ENCODE measurements at places on chromosomes 12 and 14.

GRCh38 chr14:81400852-81401251 lies 728 bp upstream of the STON2 start:
- no peak for DNase-seq

DNA sequence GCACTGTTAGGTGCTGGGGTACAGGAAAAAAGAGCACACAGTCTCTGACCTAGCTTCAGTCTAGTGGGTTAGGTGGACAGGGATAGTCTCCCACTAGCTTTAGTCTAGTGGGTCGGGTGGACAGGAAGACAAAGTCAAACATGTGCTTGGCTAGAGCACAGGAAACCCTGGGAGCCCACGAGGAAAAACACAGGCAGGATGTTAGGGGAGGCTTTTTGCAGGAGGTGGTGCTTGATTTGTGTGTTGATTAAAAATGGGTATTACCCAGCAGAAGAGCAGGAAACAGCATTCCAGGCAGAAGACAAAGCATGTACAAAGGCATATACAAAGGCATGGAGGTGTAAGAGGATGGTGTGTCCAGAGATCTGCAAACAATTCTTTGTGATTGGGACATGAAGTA lies 23.3 kb downstream of the SLC38A2 start:
- no peak for DNase-seq

- DNase-seq: no peak
Measured at GRCh38 chr14:99037777-99038430, 234.1 kb downstream of the BCL11B start.

- no peak for DNase-seq
Measured at GRCh38 chr12:8037046-8037663, 4.6 kb downstream of the FOXJ2 start.

DNA sequence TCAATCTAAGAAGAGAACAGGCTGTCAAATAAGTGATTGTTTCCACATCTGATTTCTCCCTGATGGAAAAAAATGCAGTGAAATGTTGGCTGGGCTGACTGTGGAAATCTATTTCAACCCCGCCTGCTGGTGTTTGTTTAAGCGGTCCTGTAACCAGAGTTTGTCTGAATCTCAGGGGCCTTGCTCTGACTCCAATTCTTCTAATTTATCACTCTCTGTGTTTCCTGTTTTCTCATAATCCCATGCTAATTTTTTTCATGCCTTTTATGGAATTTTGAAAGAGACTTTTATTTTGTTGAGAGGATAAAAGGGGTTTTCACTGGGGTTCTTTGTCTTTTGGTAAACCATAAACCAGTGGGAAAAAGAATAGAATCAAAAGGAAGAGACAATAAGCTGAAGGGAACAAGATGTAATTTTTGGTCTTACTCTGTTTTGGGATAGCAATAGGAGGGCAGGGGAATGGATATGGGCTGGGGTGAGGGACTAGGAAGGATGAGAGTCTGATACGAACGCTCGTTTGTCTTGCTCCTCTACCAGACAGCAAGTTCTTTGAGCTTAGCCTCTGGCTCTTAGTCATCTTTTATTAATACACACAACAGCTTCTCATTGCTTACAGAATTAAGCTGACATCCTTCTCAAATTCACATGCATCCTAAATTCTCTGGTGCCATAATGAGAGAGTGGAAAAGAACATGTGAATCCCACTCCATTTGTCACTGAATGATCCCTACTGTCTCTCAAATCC lies 8.0 kb upstream of the MGP start:
- no peak for DNase-seq

GRCh38 chr12:26340649-26341048 lies 145.3 kb downstream of the SSPN start:
- DNase-seq: no peak

DNA sequence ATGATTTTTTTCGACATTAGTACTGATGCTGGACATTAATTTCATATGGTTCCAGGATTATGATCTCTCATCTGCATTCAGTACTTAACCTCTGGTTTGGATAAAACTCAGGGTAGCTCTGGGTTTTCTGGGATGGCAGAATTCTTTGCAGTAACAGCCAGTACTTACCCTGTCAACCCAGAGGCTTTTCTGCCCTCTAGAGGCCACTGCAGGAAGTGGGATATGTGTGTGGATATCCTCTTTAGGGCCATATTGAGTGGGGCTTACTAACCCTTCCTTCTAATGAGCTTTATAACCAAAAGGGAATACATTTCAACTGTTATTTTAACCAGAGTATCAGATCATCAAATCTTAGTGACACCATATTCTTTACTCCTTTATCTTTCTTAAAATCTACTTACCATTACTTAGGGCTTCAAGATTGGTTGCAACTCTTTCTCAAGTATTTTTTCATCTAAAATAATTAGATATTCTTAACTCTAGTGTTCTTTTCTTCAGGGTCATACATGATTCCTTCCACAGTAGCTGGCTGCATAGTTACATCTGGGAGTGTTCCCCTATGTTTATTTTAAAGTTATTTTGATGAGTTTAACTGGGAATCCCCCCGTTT lies 488.0 kb upstream of the STXBP6 start:
- no peak for DNase-seq

GRCh38 chr12:124865728-124866127 lies 2.1 kb upstream of the SCARB1 start:
- DNase-seq: no peak

All from effector CD4-positive, alpha-beta T cell (primary cell).